ENCODE measurements at places on chromosomes 5 and 9.

GRCh38 chr9:102461156-102461819 lies 533.8 kb upstream of the CYLC2 start:
- DNase-seq: no peak

GRCh38 chr9:128419061-128419925 lies 1.4 kb upstream of the CERCAM start:
- DNase-seq: no peak

DNA sequence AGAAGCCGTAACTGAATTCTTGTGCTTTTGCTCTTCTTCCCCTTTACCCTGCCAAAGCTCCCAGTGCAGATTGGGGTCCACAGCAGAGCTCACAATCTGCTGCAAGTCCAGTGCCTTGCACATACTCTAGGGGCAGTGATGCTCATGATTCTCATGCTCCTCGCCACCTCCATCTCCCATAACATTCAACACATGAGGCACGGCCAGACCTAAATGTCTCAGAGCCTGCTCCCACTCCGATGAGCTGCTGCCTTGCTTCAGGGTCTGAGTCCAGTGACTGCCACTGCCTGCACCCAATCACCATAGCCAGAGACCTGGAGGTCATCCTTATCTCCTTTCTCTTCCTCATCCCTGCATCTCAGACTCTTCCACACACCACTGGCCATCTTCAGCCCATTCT lies 10.5 kb downstream of the CSF1R start:
- no peak for DNase-seq

DNA sequence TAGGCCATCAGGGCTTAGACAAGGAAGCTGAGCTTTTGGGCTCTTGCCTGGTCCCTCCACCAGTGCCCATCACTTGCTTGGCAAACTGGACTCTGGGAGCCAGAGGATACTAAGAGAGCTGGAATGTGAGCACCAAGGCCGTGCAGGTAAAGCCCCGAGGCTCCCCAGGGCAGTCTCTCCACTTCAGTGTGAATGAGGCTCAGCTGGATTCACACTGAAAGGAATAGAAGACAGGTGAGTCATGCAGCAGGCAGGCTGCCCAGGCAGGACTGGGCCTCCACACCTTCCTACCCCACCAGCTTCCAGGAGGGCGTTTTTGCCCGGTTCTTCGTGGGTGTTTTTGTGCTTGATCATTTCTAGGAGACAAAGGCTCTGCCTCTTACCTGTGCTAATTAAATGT lies 7.3 kb upstream of the CTSV start:
- DNase-seq: peak; percentile 96

- DNase-seq: no peak
Measured at GRCh38 chr5:98968056-98968564, 39.3 kb upstream of the CHD1 start.

- no peak for DNase-seq
Measured at GRCh38 chr5:30040488-30041118, 1152.9 kb upstream of the CDH6 start.

DNA sequence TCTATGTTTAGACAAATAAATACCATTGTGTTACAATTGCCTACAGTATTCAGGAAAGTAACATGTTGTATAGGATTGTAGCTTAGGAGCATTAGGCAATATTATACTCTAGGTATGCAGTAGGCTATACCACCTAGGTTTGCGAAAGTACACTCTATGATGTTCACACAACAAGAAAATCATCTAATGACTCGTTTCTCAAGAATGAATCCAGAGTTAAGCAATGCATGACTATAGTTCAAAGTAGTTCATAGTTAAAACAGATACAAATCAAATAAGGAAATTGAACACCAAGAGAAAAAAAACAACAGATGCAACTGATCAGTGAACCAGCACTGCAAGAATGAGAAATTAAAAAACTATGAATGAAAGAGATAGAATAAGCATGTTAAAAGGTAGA lies 27.6 kb upstream of the ABLIM3 start:
- no peak for DNase-seq

- DNase-seq: peak; percentile 23
Measured at GRCh38 chr9:72038890-72039410, 21.5 kb downstream of the C9orf57 start.

GRCh38 chr5:140255460-140256157 lies 47.3 kb downstream of the PFDN1 start:
- DNase-seq: no peak

All from keratinocyte (primary cell).